ENCODE measurements at places on chromosomes 3 and 15. TPM values are rescaled to one million over a fixed set of nuclear protein-coding genes. Genes with fewer than 3 reads are reported as not detected.

- no peak for DNase-seq
These were observed 7.6 kb downstream of the ZMAT3 start for GRCh38 chr3:179063945-179064560.

DNA sequence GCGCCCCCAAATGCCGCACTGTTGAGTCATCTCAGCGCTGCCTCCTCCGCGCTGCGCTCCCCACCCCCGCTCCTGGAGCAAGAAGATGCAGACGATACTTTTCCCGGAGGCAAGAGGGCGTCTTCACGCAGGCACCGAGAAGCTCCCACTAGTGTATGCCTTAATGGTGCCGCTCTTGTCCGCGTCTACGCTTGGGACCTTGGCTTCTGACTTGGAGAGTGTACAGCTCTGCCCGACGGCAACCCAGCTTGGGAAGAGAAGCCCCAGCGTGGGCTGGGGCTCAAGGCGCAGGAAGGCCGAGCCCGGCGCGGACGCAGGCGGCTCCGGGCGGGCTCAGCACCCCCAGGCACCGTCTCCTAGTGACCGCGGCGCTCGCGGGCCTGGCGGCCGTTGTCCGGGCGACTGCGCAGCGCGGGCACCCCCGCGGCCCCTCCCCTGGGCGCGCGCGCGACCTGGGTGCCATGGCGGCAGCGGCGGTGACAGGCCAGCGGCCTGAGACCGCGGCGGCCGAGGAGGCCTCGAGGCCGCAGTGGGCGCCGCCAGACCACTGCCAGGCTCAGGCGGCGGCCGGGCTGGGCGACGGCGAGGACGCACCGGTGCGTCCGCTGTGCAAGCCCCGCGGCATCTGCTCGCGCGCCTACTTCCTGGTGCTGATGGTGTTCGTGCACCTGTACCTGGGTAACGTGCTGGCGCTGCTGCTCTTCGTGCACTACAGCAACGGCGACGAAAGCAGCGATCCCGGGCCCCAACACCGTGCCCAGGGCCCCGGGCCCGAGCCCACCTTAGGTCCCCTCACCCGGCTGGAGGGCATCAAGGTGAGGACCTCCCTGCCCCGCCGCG lies at the start of gene P4HTM:
TSS of gene P4HTM (plus strand) at position 446 of the 840 bp plus-strand sequence. CDS start at position 462, 16 bp downstream.
- peak; percentile 88 for DNase-seq

GRCh38 chr15:58981808-58982475 lies 5.5 kb upstream of the RNF111 start:
- DNase-seq: no peak

GRCh38 chr15:43828061-43828657 lies 1.4 kb downstream of the WDR76 start:
- peak; percentile 49 for DNase-seq

- no peak for DNase-seq
These were observed 13.8 kb upstream of the CCR1 start for GRCh38 chr3:46221938-46222337.

GRCh38 chr15:70483513-70483912 lies 279.8 kb downstream of the UACA start:
- DNase-seq: no peak

DNA sequence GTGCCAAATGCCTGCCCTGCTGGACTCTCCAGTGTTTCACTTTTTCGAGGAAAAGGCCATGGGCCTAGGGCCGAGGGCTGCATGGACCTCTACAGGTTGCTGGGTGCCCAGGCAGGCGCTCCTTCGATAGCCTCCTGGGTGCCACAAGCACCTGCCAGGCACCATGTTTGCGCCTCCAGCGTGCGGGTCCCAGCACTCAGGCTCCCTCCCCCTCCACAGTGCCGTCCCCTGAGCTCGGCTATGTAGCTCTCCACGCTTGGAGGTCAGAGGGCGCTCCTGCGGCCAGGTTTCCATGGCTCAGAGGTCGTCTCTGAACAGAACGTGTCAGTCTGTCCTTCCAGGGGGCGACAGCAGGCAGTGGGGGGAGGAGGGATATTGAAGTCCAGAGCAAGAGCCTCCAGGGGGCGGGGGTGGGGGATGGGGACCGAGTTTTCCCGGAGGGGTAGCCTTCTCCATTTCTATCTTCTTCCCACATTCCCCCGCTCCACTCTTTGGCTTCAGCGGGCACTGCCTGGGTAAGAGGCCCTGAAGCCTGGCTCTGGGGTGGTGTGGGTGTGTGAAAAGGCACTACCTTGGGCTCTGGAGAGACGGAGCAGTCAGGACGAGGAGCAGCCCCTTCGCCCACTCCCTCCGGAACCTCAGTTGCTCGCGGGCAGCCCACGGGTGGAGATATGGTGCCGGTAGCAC lies 3.6 kb downstream of the ONECUT1 start:
- no peak for DNase-seq

DNA sequence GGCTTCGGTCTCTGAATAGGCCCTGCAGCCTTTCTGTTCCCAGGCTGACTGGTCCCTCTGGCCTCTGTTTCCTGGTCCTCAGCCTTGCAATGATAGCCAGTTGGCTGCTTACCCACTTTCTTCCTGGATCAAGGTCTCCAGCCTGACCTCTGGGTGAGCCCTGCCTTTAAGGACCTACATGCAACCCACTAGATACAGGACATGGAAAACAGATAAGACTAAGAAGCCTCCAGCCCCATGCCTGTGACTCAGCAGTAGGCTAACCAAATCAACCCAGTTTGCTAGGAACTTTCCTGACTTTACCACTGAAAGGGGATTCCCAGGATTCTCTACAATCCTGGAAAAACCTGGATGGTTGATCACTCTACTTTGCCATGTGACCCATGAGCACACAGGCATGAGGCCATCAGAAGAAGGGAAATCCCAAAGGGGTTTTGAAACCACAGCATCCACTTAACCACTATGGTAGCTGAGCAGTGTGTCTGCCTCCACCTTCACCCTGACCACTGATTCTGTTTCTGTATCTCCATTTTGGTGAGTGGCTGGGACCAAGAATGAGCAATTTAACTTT lies 188.1 kb downstream of the CHST2 start:
- DNase-seq: no peak

DNA sequence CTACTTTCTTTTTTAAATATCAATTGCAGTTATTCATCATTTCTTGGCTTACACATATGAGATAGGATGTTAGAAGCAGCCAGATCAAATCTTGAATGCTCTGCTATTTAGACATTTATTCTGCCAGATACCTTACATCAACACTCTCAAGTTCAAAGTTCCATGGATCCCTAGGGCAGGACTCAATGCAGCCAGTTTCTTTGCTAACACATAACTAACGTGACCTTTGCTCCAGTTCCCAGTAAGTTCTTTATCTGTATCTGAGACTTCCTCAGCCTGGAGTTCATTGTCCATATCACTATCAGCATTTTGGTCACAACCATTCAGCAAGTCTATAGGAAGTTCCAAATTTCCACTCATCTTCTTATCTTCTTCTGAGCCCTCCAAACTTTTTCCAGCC lies 939.9 kb downstream of the VGLL3 start:
- no peak for DNase-seq

DNA sequence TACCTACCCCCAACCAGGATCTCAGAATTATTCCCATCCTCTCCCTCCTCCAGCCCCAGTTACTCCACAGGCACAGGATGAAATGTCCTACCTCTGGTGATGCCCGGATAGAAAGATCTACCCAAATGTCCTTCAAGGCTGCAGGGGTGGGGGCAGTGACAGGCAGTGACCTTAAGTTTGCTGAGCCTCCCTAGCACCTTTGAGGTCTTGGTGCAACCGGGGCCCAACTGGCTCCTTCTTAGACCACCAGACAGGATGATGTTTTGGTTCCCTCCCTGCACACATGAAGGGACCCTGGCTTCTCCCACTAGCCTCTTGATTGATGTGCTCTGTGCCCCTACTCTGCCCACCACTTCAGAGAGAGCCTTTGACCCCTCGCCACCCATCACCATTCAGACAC lies 36.4 kb downstream of the EXOG start:
- DNase-seq: no peak

- no peak for DNase-seq
These were observed 126.1 kb downstream of the SERPINI1 start for GRCh38 chr3:167861649-167862048.

GRCh38 chr15:48025118-48025517 lies 95.7 kb upstream of the SLC24A5 start:
- DNase-seq: no peak

DNA sequence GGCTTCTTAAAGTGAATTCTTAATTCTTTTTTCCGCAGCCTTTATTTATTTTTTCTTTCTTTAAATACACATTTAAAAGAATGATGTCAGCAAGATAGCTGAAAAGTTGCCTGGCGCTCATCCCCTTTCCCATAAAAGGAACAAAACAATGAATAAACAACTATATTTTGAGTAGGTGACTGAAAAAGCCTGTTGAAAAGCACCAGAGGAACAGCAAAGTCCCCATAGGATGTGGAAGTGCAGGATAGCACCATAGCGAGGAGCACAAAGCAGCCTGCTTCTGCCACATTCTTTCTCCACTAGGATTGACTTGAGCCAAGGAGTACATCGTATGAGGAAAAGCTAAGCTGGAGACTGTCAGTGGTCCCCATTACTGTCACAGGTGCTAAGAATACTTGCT lies 754.9 kb downstream of the SQOR start:
- DNase-seq: no peak

DNA sequence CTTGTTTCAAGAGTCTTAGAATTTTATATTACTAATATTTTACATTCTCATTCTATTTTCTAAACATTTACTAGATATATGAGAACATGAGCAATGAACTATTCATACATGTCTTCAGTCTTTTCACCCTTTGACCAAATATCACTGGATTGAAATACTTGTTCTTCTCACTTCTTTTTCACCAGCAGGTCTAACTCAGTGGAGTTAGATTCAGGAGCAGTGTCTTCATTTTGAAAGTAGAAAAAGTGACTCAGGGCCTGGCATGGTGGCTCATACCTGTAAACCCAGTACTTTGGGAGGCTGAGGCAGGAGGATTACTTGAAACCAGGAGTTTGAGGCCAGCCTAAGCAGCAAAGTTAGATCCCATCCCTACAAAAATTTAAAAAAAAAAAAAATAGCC lies 70.8 kb downstream of the USP13 start:
- peak; percentile 19 for DNase-seq

GRCh38 chr15:74482661-74483060 lies 21.7 kb upstream of the UBL7 start:
- DNase-seq: no peak

DNA sequence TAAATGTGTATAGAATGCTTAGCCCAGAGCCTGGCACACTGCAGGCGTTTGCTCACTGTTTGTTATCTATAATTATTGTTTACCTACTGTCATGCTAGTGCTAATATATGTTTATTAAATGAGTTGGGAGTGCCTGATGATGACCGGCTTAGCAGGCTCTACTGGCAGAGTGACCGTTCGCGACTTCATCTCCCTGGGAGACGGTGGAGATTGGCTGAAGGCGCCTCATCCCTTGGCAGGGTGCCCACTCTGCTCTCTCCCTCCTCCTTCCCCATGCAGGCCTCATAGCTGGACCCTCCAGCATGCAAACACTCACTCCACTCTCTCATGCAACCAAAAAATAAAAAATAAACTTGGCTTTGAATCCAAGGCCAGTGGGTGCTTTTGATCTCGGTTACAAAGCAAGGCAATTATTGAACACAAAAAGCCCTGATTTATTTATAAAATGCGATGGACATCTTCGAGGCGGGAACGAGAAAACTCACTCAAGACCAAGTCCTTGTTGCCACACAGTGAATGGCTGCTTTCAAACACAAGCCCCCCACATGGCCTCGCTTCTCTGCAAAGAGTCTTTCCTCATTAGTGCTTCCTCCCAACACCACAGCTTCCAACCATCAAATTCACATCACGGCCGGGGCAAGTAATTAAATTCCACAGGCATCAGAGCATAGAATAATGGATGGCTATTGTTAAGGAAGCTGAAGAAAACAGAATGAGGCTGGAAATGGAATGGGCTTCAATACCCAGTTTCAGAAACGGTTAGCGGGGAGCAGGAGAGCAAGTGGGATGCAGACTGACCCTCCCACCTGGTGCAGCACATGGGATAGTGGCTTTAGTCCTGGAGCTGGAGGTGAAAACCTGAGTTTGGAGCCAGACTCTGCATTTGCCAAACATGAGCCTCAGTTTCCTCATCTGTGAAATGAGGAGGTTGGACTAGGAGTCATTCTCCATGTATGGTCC lies 135.7 kb upstream of the RAD18 start:
- no peak for DNase-seq

DNA sequence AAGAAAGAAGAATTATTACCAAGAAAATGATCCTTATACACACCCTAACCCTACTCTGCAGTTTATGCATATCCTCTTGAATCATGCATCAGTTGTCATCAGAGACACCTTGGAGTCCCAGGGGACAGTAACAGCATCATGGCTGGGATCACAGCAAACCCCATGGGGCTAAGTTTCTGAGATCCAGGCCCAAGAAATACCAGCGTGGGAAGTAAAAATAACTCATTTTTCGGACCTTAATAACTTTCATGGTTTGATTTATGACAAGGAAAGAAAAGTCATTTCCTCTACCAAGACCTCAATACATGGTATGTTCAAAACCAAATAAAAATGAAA lies 38.8 kb upstream of the B3GNT5 start:
- DNase-seq: no peak

DNA sequence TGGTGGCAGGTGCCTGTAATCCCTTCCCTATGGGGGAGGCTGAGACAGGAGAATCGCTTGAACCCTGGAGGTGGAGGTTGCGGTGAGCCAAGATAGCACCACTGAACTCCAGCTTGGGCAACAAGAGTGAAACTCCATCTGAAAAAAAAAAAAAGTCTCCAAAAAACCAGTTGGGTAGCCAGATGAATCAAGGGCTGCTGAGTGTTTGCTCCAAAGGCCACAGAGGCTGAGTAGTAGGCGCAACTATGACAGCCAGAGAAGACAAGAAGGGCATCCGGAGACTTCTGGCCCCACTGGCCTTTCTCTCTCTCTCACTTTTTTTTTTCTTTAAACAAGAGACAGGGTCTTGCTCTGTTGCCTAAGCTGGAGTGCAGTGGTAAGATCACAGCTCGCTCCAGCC lies 131.8 kb downstream of the SMAD6 start:
- DNase-seq: no peak

DNA sequence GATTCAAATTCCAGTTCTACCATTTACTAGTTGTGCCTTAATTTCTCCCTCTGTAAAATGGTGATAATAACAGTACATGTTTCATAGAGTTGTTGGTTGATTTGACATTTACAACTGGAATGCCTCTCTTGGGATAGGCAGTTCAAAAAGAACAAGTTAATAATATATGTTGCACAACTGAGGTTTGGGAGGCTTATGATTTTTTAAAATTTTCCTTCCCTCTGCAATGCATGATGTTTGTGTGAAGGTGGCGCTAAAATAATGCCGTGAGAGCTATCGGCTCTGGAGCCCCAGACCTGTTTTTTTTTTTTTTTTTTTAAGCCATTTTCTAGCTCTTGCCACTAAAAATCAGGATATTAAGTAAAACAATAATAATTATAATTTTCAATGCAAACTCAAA lies 18.6 kb downstream of the DNAJB11 start:
- no peak for DNase-seq

GRCh38 chr3:197549261-197549885 lies 6.4 kb downstream of the BDH1 start:
- DNase-seq: no peak

- DNase-seq: no peak
These were observed 116.0 kb upstream of the GALNT15 start for GRCh38 chr3:16058521-16058920.

RAB6B gene
- total RNA-seq: 3.9 TPM

ADGRG7 gene
- total RNA-seq: not detected

SLC9C1 gene
- total RNA-seq: not detected

EPHA6 gene
- not detected for total RNA-seq

MYO1E gene
- 5.8 TPM for total RNA-seq

CLDN16 gene
- total RNA-seq: not detected

TLR9 gene
- 0.59 TPM for total RNA-seq

KLF15 gene
- total RNA-seq: 0.40 TPM

DUT gene
- total RNA-seq: 542 TPM

STX19 gene
- not detected for total RNA-seq

ZCWPW2 gene
- total RNA-seq: 0.43 TPM

KNG1 gene
- not detected for total RNA-seq

ZNF774 gene
- 1.1 TPM for total RNA-seq

Measured in activated CD4-positive, alpha-beta memory T cell treated with anti-CD3 and anti-CD28 coated beads for 36 hours (primary cell).